ENCODE measurements at places on chromosomes 1 and 21. TPM values are rescaled to one million over a fixed set of nuclear protein-coding genes. Genes with fewer than 3 reads are reported as not detected.

- no peaks in the 10 kb centered on the region for H3K27me3 ChIP-seq
- H3K36me3 ChIP-seq: no peaks in the 10 kb centered on the region
- DNase-seq: no peak
- H3K27ac ChIP-seq: no peak overlapping the region
Measured at GRCh38 chr1:81703756-81704463, 96.8 kb upstream of the ADGRL2 start.

DNA sequence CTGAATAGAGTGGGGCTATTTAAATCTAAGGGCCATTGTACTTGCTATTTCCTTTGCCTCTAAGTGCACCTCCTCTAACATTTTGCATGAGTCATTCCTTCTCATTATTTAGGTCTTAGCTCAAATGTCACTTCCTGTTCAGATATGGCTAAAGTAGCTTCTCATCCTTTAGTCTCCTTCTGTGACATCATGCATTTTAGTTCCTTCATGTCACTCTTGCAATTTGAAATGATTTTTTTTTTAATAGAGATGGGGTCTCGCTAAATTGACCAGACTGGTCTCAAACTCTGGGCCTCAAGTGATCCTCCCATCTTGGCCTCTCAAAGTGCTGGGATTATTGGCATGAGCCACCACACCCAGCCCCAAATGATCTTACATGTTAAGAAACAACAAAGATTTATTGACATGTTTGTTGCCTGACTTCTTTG is 6.6 kb downstream of the TBX19 start:
- H3K36me3 ChIP-seq: no peaks in the 10 kb centered on the region
- H3K27me3 ChIP-seq: no peaks in the 10 kb centered on the region
- peaks cover 30% of the 10 kb centered on the region for H3K4me1 ChIP-seq
- no peak overlapping the region for H3K27ac ChIP-seq
- DNase-seq: no peak

DNA sequence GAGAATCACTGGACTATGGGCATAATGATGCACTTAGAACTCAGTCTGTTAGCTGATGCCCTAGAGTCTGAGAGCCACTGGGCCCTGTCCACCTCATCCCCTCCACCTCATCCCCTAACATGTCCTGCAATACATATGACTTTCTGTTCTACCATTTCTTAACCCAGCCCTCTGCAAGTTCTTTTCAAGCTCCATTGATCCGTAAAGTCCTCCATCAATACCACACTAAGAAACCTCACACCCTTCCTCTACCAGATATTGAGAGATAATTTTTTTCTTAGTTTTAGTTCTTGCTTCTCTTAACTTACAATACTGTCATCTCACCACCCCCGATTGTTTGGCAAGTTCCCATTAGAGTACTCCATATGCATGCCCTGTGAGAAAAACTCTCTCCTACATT is 22.1 kb downstream of the FCRL4 start:
- H3K36me3 ChIP-seq: no peaks in the 10 kb centered on the region
- H3K4me3 ChIP-seq: no peak overlapping the region
- H3K27me3 ChIP-seq: peaks cover 57% of the 10 kb centered on the region

- H3K4me3 ChIP-seq: peak overlapping the region; percentile 98
- H3K27ac ChIP-seq: peak overlapping the region; percentile 98
- peaks cover 7% of the 10 kb centered on the region for H3K36me3 ChIP-seq
- peaks cover 6% of the 10 kb centered on the region for H3K4me1 ChIP-seq
- no peak for DNase-seq
Measured at GRCh38 chr1:62436039-62436465, 797 bp upstream of the USP1 start.

GRCh38 chr1:173467426-173467825 is 9.7 kb upstream of the PRDX6 start:
- no peaks in the 10 kb centered on the region for H3K27me3 ChIP-seq
- H3K4me3 ChIP-seq: no peak overlapping the region
- DNase-seq: no peak
- no peaks in the 10 kb centered on the region for H3K4me1 ChIP-seq

DNA sequence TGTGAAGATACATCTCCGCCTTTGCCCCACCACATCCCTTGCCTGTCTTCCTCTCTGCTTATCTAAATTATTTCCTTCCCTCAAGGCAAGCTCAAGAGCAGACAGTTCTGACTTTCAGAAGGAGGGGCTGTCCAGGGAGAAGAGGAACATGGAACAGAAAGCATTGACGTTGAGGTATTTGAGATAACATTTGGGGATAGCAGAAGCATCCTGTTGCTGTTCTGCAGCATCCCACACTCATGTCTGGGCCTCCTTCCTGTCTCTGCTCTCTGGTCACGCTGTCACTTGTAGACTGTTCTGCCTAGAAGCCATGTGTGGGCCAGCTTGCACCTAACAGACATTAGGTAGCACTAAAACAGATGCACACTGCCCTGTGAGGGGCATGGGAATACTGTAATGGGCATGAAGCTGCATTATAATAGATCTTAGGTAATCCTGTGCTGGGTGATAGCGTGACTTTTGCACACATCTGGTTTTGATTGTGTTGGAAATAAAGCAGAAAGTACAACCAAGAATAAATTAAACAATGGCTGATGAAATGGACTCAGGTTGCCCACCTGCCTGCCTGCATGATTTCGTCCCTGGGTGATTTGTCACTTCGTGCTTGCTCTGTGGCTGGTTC is 660 bp upstream of the RD3 start:
- H3K27me3 ChIP-seq: no peaks in the 10 kb centered on the region
- DNase-seq: no peak
- H3K4me1 ChIP-seq: peaks cover 13% of the 10 kb centered on the region
- no peaks in the 10 kb centered on the region for H3K36me3 ChIP-seq

DNA sequence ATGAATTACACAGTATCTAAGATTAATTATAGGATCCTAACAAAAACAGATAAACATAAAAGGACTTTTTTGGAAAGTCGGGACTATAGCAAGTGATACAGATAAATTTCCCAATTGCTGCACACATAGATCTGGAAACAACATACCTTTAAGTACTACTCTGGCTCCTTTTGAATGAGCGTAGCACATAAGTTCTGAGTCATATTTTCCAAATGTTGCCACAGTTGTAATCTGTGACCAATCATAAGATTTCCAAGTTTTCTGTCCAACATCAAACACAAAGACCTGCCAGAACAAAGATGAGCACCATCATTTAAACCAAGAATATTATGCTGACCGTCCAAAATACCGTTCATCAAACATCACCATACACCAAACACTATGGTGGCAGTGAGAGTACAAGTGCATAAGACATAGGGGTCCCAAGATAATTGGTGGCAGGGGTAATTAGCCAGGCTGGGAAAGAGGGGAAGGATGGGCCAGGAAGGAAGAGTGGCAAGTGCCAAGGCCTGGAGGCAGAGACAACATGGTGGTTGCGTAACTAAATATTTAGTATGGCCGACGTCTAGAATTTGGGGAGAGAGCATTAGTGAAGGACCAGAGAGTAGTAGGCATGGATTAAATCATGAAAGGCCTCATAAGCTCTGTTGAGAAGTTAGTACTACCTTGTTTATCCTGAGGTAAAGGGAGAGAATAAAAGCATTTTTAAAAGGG is 3.6 kb downstream of the CTBS start:
- no peak overlapping the region for H3K27ac ChIP-seq
- no peak overlapping the region for H3K4me3 ChIP-seq
- DNase-seq: no peak
- H3K27me3 ChIP-seq: no peaks in the 10 kb centered on the region
- peaks cover 6% of the 10 kb centered on the region for H3K36me3 ChIP-seq
- H3K4me1 ChIP-seq: peaks cover 14% of the 10 kb centered on the region

GRCh38 chr1:110617589-110617988 is 11.4 kb upstream of the KCNA2 start:
- no peaks in the 10 kb centered on the region for H3K36me3 ChIP-seq
- H3K4me1 ChIP-seq: peaks cover 22% of the 10 kb centered on the region
- H3K27ac ChIP-seq: no peak overlapping the region
- no peak overlapping the region for H3K4me3 ChIP-seq
- DNase-seq: no peak
- H3K27me3 ChIP-seq: peaks cover 22% of the 10 kb centered on the region

OVAAL gene
- total RNA-seq: not detected

DNA sequence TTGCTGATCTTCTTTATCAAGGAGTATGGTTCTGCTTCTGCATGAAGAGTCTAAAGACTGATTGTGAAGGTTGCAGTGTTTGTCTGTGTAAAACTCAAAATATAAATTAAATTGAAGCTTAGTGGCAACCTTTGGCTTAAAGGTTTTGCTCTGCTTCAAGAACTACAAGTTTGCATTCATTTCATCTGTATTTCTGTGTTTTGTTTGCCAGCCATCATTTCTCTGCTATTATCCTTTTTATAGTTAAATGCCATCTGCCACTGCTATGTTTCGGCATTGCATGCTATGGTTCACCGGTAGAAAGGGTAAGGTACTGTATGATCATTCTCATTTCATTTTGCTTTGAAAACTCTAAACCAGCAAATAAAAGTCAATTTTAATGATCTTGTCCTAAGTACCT is 52.9 kb downstream of the OSBPL9 start:
- no peaks in the 10 kb centered on the region for H3K27me3 ChIP-seq
- no peak overlapping the region for H3K4me3 ChIP-seq
- no peak overlapping the region for H3K27ac ChIP-seq
- DNase-seq: no peak

CYP4A22 gene
- total RNA-seq: not detected
